ENCODE measurements at places on chromosomes 5 and 9. TPM values are rescaled to one million over a fixed set of nuclear protein-coding genes. Genes with fewer than 3 reads are reported as not detected.

DNA sequence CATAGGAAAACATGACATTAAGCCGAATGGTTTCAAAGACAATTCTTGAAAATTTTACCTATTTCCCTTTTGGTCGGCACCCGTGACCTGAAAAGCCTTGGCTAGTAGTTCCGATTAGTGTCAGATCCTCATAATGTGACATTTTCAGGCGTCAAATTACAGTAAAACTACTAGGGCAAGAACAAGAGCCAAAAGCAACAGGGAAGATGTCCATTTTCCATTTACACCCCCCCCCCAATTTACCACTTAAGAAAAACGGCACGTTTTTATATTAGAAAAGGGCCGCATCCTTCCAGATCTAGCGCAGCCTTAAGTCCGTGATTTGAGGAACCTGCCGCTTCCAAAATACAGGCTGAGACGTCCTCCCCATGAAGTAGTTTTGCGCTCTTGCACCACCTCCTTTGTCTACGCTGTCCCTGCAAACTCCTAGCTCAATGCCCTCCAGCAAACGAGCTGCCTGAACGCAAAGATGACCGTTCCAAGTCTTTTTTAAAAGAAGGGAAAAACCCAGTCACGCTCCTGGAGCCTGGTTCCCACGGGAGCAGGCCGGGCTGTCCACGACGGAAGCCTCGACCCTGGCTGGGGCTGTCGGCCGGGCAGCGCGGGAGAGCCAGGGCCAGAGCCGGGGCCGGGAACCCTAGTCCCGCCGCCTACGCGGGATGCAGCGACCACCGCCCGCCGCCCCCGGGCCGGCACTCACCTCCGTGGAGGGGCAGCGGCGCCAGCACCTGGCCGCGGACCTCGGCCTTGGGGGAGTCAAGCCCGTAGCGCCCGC lies 616 bp downstream of the RNF130 start:
- H3K4me3 ChIP-seq: peak overlapping the region; percentile 88
- peak; percentile 71 for DNase-seq
- H3K4me1 ChIP-seq: peaks cover 42% of the 10 kb centered on the region

DNA sequence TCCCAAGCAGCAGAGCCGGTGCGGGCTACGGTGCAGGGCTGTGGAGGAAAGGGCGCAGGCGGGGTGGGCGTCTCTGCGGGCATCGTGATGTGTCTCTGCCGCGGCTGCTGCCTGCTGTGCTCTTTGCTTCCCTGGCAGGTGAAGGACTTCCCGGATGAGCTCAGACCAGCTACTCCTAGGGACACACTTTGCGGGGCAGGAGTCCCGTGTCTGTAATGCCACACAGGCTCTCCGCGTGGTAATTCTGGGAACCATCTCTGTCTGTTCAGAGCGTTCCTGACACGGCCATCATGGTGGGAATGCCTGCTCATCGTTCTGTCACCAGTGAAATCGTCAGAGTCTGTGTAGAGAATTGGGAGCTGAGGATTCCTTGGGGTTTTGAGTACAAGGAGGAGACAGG lies 235.5 kb downstream of the FANCC start:
- H3K4me1 ChIP-seq: peaks cover 98% of the 10 kb centered on the region
- no peak overlapping the region for H3K4me3 ChIP-seq
- H3K27me3 ChIP-seq: no peaks in the 10 kb centered on the region
- peak; percentile 64 for DNase-seq
- peak overlapping the region; percentile 81 for H3K27ac ChIP-seq

DNA sequence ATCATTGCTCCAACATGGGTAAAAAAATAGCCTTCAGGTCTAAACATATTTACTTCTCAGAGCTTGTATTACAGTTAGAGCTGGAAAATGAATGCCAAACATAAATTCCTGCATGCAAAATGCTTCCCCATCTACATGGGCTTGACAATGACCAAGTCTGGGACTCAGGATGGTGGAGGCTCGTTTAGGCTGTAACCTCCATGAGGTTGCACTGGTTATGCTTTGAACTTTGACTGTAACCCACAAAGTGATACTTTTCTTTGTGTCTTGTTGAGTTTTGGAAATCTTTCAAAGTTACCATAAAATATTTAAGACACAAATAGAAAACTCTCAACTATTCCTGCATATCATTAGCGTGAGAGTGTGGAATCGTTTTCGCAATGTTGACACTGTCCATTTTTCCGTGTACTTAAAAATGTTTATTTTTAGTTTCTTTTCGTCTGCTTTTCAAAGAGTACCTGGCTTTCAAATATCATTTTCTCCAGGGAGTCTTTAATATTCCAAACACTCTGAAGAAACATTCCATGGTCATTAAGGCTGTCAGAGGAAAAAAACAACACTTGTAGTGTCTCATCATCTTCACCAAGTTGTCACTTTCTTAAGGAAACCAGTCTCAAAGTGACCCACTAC lies 487.8 kb downstream of the ENC1 start:
- no peaks in the 10 kb centered on the region for H3K4me1 ChIP-seq
- no peaks in the 10 kb centered on the region for H3K36me3 ChIP-seq
- DNase-seq: no peak
- H3K27ac ChIP-seq: peak overlapping the region; percentile 9

GRCh38 chr9:110911659-110912418 lies 126.4 kb downstream of the LPAR1 start:
- H3K4me3 ChIP-seq: no peak overlapping the region
- no peaks in the 10 kb centered on the region for H3K4me1 ChIP-seq
- no peaks in the 10 kb centered on the region for H3K36me3 ChIP-seq
- H3K27ac ChIP-seq: peak overlapping the region; percentile 51

- H3K27me3 ChIP-seq: no peaks in the 10 kb centered on the region
- DNase-seq: no peak
- no peaks in the 10 kb centered on the region for H3K36me3 ChIP-seq
- no peak overlapping the region for H3K27ac ChIP-seq
- H3K4me1 ChIP-seq: no peaks in the 10 kb centered on the region
Measured at GRCh38 chr9:81661339-81661738, 28.0 kb downstream of the TLE1 start.

DNA sequence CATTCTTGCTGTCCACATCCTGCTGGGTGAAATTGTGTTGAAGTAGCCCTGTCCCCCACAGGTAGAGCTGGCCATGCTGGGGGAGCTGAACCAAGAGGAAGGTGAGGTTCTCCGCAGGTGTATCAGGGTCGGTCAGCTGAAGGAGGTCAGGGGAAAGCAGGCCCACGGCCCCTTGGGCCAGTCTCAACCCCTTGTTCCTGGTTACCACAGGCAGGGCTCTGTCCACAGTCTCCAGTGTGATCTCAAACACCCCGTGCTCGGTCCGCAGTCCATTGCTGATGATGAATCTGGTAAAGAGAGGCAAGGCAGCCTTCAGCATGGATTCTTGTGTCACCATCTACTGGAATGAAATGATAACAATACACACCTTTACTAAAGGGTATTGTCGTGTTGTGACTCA lies 53.4 kb upstream of the CER1 start:
- H3K4me1 ChIP-seq: no peaks in the 10 kb centered on the region
- H3K27me3 ChIP-seq: no peaks in the 10 kb centered on the region
- DNase-seq: no peak
- H3K36me3 ChIP-seq: no peaks in the 10 kb centered on the region

The PCDHB4 gene
- 0.60 TPM for polyA plus RNA-seq

The CETN3 gene
- polyA plus RNA-seq: 36.0 TPM

The ORM2 gene
- 0.38 TPM for polyA plus RNA-seq

The TAF11L4 gene
- not detected for polyA plus RNA-seq
